OCI-M1 (cell line): ENCODE measurements at places on chromosomes 3 and 15.

- no peak for DNase-seq
Observed at GRCh38 chr3:152374262-152374990, 105.7 kb downstream of the MBNL1 start.

DNA sequence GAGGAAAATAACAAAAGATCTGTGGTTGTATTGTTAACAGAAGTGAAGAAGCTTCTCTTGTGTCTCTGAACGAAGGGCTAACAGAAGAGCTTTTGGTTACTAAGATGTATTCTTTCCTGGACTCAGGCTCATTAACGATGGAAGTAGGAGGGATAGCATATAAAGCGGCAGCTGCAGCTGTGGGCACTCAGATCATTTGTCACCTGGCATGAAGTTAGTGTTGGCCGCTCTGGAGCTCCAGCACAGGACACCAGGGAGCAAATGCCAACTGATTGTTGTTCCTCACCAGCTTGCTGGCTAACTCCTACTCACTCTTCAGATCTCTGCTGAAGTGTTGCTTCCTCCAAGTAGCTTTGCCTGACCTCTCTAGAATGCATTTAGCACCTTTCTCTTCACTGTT is 15.5 kb upstream of the SLITRK3 start:
- DNase-seq = no peak

- DNase-seq = no peak
Observed at GRCh38 chr15:95304151-95304946, 1026.2 kb upstream of the NR2F2 start.

DNA sequence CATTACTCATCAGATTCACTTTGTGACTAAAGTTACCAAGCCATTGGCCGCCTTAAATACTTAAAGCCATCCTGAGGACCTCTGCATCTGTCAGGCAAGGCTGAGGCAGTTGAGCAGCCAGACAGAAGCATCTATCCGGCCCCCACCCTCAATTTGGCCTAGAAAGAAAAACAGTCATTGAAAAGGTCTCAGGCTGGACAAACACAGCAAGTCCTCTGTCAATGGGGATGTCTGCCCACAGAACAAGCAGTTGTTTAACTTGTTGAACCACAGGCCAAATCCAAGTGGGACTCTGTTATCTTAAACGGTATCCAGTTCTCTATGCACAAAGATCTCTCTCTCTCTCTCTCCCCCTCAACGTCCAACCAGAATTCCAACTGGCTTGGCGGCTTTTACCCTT is 2.8 kb downstream of the ZIC4 start:
- no peak for DNase-seq

DNA sequence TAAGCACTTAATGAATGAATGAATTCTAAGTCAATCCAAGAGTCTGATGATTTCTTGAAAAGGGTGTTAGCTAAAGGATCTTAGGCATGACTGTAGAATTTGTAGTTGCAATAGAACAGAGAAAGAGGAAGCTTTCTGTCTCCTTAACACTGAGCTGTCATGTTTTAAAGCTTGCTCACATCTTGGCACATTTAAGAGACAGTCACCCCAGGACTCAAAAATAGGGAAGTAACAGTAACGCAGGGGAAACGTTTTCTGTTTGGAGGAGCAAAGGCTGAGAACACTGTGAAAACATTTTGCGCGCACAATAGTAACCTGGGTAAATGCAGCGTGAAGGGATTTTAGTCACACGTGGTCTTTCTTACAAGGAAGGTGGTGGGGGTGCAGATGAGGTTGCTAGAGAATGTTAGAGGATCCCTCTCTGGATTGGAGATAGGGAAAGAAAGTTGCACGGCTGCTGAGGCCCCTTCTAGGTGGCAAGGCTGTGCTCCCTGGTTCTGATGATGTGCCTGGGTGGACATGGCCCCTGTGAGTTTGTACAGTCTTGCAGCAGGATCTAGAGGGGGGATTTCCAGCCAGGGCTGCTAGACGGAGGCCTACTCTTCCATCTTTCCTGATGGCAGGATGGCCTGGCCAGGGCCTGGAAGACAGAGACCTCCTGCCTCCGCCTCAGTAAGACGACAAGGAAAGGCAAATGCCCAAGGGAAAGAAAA is 12.0 kb downstream of the STARD5 start:
- DNase-seq = peak; percentile 25

- no peak for DNase-seq
Observed at GRCh38 chr3:195239121-195239520, 31.8 kb downstream of the XXYLT1 start.

GRCh38 chr15:98410328-98410727 is 238.0 kb upstream of the IGF1R start:
- no peak for DNase-seq

DNA sequence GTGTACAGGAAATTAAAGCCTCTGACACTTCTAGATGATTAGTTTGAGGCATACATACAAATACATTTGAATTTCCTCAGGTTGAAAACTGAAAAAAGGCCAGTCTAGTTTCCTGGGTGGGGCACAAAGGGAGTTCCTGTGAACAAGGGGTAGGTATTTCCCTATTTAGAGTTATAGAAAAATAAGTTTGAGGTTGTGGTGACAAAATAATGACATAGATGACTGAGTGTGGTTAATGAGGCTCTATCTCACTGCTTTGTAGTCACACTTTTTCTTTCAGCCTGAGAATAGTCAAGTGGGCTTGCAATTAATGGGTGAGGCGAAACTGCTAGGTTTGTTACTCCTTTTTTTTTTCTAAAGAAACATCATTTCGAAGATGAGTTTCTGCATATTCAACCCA is 4.3 kb downstream of the SLCO3A1 start:
- DNase-seq = peak; percentile 45
